ENCODE measurements at places on chromosomes 2 and 18.

GRCh38 chr2:135820003-135820618, 16.9 kb downstream of the LCT start:
- peak; percentile 43 for DNase-seq
- H3K4me1 ChIP-seq, result peaks cover 15% of the 10 kb centered on the region
- H3K27ac ChIP-seq, result no peak overlapping the region
- peaks cover 9% of the 10 kb centered on the region for H3K36me3 ChIP-seq
- peaks cover 4% of the 10 kb centered on the region for H3K27me3 ChIP-seq

- H3K27me3 ChIP-seq, result peaks cover 47% of the 10 kb centered on the region
- peaks cover 8% of the 10 kb centered on the region for H3K4me1 ChIP-seq
- no peaks in the 10 kb centered on the region for H3K36me3 ChIP-seq
- no peak overlapping the region for H3K4me3 ChIP-seq
These were observed 711 bp downstream of the DOK6 start for GRCh38 chr18:69401226-69401971.

DNA sequence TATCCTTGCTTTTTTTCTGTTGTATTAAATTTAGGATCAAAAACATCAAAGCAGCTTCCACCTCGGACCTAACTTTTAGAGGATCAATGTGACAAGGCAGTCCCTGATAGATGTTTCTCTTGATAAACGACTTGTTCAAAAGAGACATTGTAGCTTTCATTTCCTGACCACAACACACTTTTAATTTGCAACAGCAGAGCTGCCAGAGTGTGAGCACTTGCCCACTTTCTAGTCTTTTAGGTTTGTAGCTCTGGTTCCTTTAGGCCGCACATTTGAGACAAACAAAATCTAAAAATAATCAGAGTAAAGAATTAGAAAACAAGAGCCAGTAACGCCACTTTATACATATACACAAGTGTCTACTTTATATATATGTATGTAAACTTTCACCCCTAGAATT, 3.1 kb downstream of the FIGN start:
- no peak for DNase-seq
- no peak overlapping the region for H3K27ac ChIP-seq
- peaks cover 4% of the 10 kb centered on the region for H3K36me3 ChIP-seq
- no peak overlapping the region for H3K4me3 ChIP-seq

- peaks cover 5% of the 10 kb centered on the region for H3K27me3 ChIP-seq
- DNase-seq, result no peak
- no peaks in the 10 kb centered on the region for H3K36me3 ChIP-seq
- H3K4me1 ChIP-seq, result peaks cover 10% of the 10 kb centered on the region
- H3K27ac ChIP-seq, result no peak overlapping the region
These were observed 32.8 kb upstream of the IL1B start for GRCh38 chr2:112869258-112869842.

DNA sequence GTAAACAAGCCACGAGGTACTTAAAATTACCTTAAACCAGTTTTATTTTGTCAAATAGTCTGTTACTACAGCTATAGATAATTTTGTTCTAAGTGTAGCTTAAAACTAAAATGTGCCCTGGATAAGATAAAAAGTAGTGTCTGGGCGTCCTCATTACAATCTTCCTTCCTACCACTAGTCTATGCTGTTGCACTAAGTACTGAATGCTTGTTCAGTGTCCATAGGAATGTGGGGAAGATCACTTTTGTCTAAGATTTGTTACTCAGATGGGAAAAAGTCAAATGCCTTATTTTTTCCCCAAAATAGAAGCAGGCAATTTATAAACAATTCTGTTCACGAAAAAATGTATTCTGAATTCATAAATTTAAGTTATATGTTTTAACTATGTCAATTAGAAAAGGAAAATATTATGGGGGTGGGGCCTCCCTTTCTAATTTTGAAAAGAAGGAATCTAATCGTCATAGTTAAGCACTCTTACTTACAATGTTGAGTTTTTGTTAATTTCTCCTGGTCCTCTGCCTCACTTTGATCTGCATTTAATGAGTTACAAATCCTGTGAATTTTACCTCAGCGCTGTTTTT, 140.4 kb upstream of the VRK2 start:
- DNase-seq, result no peak
- no peaks in the 10 kb centered on the region for H3K36me3 ChIP-seq
- H3K27ac ChIP-seq, result no peak overlapping the region
- peaks cover 32% of the 10 kb centered on the region for H3K4me1 ChIP-seq
- no peaks in the 10 kb centered on the region for H3K27me3 ChIP-seq
- H3K4me3 ChIP-seq, result no peak overlapping the region

DNA sequence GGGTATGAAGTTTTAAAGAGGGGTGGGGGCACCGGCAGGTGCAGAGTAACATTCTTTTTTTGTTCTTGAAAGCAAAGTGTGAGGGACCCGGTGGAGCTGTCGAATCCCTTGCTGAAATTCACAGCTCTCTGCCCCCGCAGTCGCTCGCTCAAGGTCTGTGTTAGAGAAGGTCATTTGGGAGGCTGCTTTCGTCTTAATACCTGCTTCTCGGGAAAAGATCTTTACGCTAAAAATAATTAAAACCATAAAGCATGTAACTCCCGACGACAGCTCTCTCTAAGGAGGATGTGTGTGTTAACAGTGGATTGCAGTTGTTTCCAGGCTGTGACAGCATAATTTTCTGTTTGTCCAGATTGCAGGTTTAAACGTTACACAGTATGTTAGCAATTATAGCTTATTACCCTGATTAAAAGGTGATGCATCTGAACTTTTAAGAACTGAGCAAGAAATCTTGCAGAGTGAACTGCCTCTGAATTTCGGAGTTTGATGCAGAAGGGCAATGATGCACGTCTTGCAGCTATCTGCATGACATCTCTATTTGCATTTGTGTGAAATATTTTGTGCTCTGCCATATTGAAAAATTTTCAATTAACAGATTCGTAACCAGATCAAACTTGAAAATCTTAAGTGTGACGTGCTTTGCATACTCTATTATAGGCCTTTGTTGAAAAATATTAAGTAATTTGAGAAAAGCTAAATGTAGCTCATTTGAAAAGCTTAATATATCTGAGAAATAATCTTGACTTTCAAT, 954 bp downstream of the RAPGEF4 start:
- peaks cover 6% of the 10 kb centered on the region for H3K4me1 ChIP-seq
- H3K27ac ChIP-seq, result no peak overlapping the region
- H3K36me3 ChIP-seq, result no peaks in the 10 kb centered on the region
- no peak for DNase-seq

DNA sequence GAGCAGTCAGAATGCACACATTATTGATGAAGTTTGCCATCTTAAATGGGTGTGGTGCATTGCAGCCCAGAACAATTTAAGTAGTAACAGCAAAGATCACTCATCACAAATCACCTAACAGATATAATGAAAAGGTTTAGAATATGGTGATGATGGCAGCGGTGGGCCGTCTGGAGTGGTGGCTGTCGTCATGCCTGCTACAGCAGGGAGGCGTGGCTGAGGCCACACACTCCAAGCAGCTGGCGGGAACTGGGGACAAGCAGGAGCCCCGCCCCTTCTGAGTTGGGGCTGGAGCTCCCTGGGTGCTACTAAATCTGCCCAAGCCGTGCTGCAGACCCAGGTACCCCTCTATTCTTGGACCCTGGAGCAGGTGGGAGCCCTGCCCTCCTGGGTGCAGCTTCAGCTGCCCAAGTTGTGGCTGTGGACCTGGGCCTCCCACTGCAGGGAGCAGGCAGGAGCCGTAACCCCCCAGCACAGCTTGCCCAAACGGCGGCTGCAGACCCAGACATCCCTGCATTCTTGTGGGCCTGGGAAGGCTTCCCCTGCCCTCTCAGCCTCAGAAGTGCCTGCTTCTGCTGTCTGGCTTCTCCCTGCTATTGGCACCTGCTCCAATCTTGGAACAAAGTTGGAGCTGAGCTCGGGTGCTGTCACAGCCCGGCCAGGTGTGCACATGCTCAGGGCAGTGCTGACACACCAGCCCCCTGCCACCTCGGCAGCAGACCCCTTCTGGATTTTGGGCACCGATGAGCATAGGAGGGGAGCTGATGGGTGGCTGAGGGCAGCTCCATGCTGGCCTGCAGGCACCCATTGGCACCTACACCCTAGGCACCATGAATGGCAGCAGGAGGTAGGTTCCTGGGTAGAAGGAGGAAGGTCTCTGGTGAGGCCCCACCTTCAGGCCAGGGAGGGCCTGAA, 149.3 kb downstream of the EHBP1 start:
- H3K27ac ChIP-seq, result no peak overlapping the region
- peaks cover 7% of the 10 kb centered on the region for H3K36me3 ChIP-seq
- H3K27me3 ChIP-seq, result no peaks in the 10 kb centered on the region

DNA sequence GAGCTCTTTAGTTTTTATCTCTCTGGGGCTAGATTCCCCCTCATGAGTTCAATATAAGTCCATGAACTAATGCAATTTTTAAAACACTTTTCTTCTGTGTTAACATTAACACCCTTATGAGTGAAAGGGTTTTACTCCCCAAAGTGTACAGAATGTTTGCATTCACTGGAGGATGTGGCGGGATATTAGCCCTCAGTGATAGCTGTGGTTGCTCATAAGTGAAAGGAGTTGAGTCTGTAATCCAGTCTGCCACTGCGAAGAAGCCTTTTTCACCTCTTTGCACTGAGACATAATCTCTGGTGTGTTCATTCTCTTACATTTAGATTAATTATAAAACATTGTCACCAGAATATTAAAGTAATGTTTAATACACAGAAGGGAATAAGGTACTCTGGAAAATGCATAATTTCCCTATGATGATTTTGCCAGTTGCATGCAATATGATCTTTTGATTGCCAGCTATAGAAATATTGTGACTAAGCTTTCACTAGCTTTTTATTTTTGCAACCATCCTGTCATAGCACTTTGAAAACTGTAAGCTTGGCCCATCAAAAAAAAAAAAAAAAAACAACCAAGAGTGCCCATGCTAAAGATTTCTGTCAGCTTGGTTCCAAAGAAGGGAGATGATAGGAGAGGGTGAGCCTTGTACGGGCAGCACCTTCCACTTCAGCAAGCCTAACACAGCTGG, 113.2 kb downstream of the BCL11A start:
- DNase-seq, result no peak
- H3K27me3 ChIP-seq, result no peaks in the 10 kb centered on the region
- no peaks in the 10 kb centered on the region for H3K36me3 ChIP-seq
- H3K27ac ChIP-seq, result no peak overlapping the region

DNA sequence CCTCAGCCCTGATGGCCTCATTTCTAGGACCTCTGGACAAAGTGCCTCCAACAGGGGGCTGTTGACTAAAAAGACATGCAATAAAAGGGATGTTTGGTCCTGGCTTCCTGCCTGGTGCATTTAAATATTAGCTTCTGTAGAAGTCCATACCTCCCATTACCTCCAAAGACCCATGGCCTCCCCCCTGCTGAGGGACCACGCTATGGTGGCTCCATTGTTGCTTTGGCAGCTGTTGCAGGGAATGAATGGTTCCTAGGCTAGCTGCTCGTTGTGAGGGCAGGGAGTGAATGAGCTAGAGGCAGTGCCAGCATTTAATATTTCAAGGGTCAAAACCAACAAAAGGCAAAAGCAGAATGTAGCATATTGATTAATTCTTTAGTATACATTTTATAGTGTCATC, 285.9 kb downstream of the SLC8A1 start:
- H3K36me3 ChIP-seq, result no peaks in the 10 kb centered on the region
- H3K4me3 ChIP-seq, result no peak overlapping the region
- H3K27me3 ChIP-seq, result peaks cover 2% of the 10 kb centered on the region
- no peaks in the 10 kb centered on the region for H3K4me1 ChIP-seq

DNA sequence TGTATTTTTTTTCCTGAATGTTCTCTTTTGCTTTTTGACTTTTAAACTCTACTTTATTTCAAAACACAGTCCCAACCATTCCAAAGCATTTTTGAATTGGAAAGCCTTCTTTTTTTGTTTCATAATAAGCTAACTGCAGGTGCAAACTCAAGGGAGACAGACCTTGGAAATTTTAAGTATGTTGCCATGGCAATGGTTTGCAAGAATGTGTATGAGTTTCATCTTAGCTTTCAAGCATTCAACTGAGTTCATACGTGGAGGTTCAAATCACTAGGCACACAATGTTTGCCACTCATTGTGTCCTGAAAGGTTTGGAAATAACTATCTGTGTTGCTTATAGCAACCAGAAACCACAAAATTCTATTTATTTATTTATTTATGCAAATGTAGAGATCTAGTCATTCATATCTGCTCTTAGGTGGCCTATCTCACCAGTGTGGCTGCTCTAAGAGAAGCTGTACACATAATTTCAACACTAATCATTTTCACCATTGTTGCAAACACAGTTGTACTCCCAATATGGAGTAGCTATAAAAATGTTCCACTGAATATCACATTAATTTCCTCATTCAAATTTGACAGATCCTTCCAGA, 805.7 kb upstream of the FSHR start:
- DNase-seq, result no peak
- H3K27me3 ChIP-seq, result peaks cover 1% of the 10 kb centered on the region
- peaks cover 3% of the 10 kb centered on the region for H3K4me1 ChIP-seq
- H3K4me3 ChIP-seq, result no peak overlapping the region

DNA sequence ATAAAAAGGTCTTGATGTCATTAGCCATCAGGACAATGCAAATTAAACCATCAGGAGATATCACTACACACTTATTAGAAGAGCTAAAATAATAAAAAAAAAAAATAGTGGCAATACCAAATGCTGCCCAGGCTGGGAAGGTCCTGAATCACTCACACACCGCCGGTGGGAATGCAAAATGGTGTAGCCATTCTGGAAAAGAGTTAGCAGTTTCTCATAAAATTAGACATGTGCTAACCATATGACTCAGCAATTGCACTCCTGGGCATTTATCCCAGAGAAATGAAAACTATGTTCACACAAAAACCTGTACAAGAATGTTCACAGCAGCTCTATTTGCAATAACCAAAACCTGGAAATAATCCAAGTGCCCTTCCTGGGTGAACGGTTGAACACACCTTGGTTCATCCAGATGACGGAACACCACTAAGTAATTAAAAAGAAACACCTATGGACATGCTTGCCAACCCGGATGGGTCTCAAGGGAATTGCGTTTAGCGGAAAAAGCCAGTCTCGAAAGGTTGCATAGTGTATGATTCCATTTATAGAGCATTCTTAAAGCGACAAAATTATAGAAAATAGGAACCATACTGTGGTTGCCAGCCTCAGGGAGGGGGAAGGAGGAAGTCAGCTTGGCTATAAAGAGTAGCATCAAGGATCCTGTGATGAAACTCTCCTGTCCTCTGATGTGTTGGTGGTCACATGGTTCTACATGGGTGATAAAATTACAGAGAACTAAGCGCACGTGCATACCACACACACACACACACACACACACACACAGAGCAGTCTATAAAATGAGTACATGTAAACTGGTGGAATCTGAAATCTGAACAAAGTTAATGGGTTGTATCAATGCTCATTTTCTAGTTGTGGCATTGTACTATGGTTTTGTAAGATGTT, 4.6 kb downstream of the MBP start:
- H3K27me3 ChIP-seq, result peaks cover 14% of the 10 kb centered on the region
- peaks cover 18% of the 10 kb centered on the region for H3K36me3 ChIP-seq
- DNase-seq, result peak; percentile 82
- H3K4me3 ChIP-seq, result peak overlapping the region; percentile 100
- peak overlapping the region; percentile 100 for H3K27ac ChIP-seq

- H3K27ac ChIP-seq, result no peak overlapping the region
- peaks cover 9% of the 10 kb centered on the region for H3K4me1 ChIP-seq
- DNase-seq, result no peak
- H3K36me3 ChIP-seq, result no peaks in the 10 kb centered on the region
These were observed 151.2 kb downstream of the ANTXR1 start for GRCh38 chr2:69164061-69164778.
